ENCODE measurements at places on chromosomes 6 and 20.

DNA sequence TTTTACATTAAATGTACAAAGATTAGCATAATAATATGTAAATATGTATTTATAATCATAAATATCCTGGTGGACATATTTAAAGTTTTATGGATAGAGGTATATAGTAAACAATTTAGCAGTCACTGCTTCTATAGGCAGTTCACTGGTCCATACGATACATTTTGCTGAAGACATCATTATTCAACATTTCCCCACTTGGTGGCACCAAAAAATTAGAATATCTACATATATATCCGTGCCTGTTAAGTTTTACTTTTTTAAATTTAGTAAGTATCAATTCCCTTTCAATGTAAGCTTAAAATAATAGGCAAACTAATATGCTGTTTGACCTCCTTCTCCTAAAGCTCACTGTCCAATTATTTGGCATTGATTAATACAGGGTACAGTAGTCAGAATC lies 64.2 kb downstream of the LMBRD1 start:
- DNase-seq: no peak

- no peak for DNase-seq
Observed at GRCh38 chr6:170294298-170294730, 3.4 kb upstream of the DLL1 start.

GRCh38 chr6:24273096-24273870 lies 84.6 kb downstream of the DCDC2 start:
- no peak for DNase-seq

GRCh38 chr6:43584892-43585570 lies 9.0 kb downstream of the POLH start:
- DNase-seq: peak; percentile 9

DNA sequence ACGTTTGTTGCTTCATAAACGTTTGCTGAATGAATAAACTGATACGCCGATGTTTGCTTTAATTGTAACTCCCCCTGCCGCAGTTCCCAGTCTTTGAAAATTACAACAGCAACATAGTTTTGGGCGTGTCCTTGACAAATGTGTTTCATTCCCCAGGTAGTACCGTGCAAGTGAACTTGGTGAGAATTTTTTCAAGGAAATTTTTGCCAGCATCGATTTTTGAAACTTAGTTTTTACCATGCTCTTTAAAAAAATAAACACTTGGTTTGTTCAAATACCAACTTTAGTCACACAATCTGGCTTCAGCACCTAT lies 60.1 kb downstream of the FAM217A start:
- DNase-seq: no peak

DNA sequence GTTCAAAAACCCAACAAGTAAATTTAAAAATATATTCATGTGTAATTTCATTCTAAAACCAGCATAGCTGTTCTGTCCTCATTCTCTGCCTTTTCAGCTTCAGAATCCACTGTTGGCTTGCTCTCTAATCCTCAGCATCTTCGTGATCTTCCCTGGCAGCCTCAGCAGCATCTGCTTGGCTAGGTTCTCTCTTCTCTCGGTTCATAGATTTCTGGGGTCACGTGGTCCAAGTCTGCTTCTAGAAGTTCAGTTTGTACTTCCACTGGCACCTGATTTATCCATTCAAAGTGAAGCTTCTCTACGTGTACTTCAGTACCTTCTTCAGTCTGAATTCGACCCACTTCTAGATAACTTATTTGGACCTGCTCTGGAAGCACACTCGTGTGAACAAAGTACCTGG lies 245.7 kb downstream of the EPM2A start:
- DNase-seq: no peak

DNA sequence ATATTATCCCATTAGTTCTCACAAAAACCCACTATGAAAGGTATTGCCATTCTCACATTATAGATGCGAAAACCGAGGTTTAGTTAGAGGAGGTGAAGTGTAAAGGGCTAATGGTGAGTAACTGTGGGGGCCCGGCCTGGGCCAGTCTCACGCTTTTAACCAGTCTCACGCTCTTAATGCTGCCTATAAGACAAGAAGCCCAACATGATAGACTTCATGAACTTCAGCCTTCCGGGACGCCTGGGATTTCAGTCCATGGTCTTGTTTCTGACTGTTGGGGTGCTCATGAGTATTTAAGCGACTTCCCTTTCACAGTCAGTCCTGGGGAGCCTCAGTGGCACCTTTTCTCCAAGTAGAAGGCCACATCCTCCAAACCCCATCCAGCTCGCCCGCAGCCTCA lies 31.7 kb downstream of the AGPAT4 start:
- DNase-seq: peak; percentile 73

- DNase-seq: no peak
Observed at GRCh38 chr20:22020201-22020600, 314.7 kb downstream of the PAX1 start.

DNA sequence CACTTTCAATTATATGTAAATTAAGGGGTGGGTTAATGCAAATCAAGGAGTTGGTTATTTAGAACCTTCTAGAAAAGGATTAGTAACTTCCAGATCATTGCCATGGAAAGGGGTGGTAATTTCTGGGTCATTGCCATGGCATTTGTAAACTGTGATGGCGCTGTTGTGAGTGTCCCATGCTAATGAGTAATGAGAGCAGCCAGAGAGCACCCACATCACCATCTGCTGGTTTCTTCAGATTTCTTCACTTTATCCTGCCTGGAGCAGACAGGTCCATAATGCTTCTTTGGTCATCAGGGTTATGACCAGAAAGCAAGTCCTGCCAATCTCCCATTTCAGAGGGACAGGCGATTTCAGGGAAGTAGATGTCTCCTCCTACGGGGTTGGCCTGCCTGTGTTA lies 311.3 kb upstream of the CNR1 start:
- DNase-seq: no peak

DNA sequence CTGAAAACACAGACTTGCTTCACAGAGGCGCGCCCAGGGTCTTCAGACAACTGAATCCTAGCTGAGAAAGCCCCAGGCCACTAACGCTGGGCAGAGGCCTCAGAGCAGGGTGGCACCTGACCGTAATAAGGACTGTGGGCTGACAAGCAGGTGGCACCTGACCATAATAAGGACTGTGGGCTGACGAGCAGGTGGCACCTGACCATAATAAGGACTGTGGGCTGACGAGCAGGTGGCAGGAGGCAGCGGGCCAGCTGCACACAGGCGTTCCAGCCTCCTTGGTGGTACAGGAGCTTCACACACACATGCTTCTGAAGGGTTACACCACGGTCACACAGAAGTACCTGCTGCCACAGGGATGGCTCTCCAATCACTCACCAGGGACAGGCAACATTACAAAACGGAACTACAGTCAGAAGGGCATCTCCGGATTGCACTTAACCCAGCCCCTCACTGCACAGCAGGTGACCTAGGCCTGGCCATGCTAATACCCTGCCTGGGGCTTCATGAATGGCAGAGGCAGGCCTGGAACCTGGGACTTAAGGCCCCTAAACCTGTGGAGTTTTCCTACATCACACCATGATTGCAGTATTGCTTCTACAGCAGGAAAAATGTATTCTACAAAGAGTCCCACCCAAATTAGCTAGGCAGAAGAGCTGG lies 50.8 kb downstream of the PSMG4 start:
- DNase-seq: no peak

GRCh38 chr6:38178584-38178886 lies 359.0 kb downstream of the ZFAND3 start:
- no peak for DNase-seq

DNA sequence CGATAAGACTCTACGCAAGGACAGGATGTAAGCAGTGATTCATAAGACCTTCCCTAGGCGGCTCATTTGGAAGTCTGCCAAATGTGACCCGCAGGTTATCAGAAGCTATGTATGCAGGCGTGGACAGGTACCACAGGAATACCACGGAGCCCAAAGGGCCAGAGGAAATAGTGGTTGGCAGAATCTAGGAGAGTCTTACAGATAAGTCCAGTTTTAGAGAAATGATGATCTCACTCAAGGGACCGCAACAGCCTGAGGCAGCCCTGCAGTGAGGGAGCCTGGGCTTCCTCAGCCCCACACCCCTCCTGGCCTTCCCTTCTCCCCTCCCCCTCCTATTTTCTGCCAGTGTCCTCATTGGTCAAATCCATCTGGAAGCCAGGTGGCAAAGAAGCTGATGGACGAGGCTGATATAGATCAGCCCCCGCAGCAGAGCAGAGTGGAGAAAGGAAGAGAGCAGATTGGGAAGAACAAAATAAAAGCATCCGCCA lies 110.6 kb downstream of the FNDC1 start:
- DNase-seq: no peak

GRCh38 chr20:51487565-51488268 lies 54.8 kb downstream of the NFATC2 start:
- no peak for DNase-seq

- no peak for DNase-seq
Observed at GRCh38 chr20:19301843-19302242, 89.4 kb downstream of the SLC24A3 start.

DNA sequence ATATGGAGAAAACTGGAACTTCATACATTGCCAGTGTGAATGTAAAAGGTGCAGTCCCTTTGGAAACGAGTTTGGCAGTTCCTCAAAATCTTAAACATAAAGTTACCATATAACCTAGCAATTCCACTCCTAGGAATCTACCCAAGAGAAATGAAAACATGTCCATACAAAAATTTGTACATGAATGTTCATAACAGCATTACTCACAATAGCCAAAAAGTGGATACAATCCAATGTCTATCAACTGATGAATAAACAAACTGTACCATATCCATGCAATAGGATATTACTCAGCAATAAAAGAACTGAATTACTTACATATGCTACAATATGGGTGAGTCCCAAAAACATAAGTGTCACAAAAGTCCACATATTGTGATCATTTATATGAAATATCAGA lies 48.7 kb upstream of the ERVFRD-1 start:
- DNase-seq: no peak

- DNase-seq: no peak
Observed at GRCh38 chr6:72748759-72749158, 126.9 kb downstream of the KCNQ5 start.

GRCh38 chr6:87830907-87831306 lies 128.9 kb upstream of the AKIRIN2 start:
- DNase-seq: no peak

DNA sequence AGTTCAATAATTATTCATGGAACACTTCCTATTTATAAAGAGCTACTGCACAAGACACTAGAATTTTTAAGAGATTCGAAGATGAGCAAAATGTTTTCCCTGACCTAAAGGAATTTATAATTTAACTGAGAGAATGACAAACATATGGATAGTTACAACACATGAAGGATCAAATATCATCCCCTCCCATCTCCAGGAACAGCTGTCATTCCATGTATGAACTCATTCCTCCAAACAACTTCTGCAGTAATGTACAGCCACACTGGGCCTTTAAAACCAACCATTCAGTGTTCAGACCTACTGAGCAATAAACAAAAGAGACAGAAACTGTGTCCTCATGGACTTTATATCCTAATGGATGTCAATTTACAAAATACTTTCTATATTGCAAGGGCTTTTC lies 87.8 kb downstream of the KIF16B start:
- DNase-seq: no peak

DNA sequence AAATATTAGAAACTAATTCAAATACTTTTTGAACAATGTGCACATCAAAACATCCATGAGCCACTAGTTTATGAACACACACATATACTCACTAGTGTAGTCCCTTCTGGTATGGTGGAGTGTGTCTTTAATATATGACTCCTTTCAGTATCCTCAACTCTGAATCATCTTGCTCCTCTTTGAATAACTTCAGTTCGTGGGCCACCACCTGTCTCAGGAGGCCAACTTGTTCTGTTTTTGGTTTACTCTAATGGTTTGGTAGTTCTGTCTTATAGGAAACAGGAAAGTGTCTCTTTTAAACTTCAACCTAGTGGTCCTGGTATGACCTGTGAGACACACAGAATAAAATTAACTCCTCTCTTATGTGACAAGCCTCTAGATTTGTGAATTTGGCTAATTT lies 55.6 kb downstream of the ZNF292 start:
- DNase-seq: no peak

- DNase-seq: no peak
Observed at GRCh38 chr20:32455171-32455900, 97.2 kb downstream of the ASXL1 start.

DNA sequence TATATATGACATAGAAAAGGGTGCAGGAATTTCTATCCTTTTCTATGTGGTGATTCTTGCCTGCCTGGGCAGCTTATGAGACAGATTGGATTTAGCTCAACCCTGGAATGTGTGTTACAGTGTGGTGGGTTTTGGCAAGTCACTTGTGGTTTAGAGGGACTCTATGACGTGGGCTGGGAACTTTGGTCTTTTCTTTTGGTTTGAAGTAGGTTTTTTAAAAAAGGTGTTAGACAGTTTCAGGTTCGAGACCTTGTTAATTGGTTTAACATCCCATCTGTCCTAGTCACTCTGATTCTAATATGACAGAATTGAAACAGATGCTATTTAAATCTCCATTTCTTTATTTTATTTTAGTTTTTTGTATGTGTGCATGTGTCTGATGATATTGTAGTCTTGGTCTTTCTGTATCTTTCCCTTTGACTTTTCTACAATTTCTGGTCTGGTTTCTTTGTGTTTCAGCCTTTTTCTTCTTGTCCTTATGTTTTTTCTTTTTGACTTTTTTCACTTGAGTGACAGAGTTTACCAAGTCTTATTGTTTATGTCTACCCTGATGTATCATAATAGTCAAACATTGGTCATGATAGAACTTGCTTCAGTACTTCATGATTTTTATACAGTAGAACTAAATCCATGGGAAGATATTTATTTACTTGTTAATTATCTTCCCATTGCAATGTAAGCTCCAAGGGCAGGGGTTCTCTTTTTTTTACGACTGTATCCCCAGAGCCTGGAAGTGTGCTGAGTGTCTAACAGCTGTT lies 174.3 kb downstream of the CDKAL1 start:
- DNase-seq: no peak

DNA sequence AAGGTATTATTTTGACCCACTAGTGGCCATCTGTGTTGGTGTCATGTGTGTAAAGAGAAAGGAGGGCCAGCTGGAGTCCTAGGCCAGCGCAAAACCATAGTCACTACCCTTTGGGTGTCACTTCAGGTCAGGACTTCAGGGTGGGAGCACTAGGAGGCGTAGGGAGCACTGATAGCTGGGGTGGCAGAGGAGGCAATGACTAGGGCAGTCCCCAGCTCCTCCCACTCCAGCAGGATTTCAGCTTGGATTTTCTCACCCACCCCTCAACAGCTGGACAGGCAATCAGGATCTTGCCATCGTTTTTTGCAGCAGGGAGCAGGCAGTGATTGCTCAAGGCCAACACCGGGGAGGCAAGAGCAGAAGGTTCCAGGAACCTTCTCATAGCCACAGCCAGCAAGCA lies 4.2 kb upstream of the HLA-DOA start:
- no peak for DNase-seq

- DNase-seq: no peak
Observed at GRCh38 chr6:130787726-130788500, 39.3 kb upstream of the SMLR1 start.
